ENCODE measurements at places on chromosomes 16 and 17. TPM values are rescaled to one million over a fixed set of nuclear protein-coding genes. Genes with fewer than 3 reads are reported as not detected.

DNA sequence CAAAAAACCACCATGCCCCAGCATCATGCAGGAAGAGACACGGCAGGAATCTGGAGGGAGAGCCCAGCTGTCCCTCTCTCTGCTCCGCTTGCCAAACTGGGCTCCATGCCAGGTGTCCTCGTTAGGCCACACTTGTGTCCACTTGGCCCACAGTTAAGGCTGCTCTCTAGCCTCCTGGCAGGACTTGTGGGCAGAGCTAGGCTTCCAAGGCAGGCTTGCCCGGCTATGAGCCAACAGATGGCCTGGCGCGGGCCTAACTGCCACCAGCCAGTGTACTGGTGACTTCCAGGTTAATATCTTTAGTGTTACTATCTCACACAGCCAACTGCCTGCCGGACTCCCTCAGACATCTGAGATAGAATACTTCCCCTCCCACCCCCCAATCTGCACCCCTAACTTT is 10.6 kb downstream of the ATP6V0D1 start:
- DNase-seq: no peak

DNA sequence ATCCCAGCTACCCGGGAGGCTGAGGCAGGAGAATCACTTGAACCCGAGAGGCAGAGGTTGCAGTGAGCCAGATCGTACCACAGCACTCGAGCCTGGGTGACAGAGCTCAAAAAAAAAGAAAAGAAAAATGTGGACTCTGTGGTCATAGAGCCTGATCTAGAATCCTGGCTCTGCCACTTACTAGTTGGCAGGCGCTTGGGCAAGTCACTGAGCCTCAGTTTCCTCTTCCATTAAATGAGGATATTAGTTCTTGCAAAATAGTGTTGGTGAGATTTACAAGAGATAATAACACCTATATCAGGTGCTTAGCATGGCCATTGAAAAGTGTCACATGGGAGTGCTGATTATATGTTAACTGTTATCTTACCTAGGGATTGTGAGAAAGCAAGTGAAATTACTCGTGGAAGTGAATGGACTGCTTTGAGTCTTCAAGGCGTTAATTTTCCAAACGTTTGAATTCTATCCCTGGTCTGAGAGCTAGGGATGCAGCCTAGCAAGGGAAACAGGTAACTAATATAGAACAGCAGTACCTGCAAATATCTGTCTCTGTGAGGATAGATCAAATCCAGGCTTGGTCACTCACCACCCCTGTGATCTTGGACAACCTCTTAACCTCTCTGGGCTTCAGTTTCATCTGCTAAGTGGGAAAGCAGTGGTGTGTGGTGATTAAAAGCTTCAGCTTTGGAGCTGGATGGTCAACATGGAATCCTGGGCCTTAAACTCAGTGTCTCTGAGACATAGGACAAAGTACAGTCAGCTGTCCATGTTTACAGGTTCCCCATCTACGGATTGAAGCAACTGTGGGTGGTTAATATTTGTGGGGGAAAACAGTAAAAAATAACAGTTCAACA is 953 bp upstream of the NSMCE1 start:
- DNase-seq: no peak

GRCh38 chr17:33494151-33494550 is 201.1 kb upstream of the ASIC2 start:
- no peak for DNase-seq

DNA sequence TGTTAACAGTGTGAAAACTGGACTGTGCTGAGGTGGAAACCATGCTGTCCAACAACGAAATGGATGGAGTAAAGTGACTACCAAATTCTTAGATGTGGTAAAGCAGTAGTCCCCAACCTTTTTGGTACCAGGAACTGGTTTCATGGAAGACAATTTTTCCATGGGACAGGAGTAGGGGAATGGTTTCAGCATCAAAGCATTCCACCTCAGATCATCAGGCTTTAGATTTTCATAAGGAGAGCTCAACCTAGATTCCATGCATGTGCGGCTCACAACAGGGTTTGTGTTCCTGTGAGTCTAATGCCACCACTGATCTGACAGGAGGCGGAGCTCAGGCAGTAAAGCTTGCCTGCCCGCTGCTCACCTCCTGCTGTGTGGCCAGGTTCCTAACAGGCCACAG is 11.5 kb downstream of the SLX4 start:
- no peak for DNase-seq

- no peak for DNase-seq
These were observed 92.8 kb downstream of the AMFR start for GRCh38 chr16:56332464-56333079.

DNA sequence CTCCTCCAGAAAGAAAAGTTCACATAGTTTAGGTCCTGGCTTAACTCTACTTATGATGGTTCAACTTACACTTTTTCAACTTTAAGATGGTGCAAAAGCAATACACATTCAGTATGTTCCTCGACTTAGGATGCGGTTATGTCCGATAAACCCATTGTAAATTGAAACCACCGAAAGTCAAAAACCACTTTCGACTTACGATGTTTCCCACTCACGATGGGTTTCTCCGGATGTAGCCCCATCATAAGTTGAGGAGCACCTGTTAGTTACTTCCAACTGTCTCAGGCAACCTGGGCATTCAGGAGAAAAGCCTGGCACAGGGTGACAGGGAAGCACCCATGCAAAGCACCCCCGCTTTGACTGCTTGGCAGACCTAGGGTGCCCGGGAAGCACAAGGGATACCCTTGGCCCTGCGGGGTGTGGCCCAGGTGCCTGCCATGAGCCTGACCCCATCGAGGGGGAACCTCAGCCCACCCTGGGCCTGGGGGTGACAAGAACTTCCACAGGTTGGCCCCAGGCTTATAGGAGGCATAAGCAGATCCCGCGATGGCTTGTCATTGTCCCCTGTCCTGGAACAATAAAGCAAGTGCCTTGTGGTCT is 14.0 kb downstream of the UNC119 start:
- DNase-seq: no peak

GRCh38 chr17:75848523-75849278 is 4.5 kb upstream of the UNC13D start:
- peak; percentile 72 for DNase-seq

- DNase-seq: no peak
These were observed 9.2 kb downstream of the SCGB1C2 start for GRCh38 chr17:146546-146945.

DNA sequence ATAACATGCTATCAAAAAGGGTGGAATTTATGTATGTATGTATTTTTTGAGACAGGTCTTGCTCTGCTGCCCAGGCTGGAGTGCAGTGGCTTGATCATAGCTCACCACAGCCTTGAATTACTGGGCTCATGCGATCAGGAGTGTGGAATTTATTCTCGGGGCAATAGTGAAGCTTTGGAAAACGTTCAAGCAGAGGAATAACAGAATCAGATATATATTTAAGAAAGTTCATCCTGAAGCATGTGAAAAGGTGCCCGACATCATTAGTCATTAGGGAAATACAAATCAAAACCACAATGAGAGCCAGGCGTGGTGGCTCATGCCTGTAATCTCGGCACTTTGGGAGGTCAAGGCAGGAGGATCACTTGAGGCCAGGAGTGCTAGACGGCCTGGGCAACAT is 7.7 kb upstream of the ITGAE start:
- no peak for DNase-seq

DNA sequence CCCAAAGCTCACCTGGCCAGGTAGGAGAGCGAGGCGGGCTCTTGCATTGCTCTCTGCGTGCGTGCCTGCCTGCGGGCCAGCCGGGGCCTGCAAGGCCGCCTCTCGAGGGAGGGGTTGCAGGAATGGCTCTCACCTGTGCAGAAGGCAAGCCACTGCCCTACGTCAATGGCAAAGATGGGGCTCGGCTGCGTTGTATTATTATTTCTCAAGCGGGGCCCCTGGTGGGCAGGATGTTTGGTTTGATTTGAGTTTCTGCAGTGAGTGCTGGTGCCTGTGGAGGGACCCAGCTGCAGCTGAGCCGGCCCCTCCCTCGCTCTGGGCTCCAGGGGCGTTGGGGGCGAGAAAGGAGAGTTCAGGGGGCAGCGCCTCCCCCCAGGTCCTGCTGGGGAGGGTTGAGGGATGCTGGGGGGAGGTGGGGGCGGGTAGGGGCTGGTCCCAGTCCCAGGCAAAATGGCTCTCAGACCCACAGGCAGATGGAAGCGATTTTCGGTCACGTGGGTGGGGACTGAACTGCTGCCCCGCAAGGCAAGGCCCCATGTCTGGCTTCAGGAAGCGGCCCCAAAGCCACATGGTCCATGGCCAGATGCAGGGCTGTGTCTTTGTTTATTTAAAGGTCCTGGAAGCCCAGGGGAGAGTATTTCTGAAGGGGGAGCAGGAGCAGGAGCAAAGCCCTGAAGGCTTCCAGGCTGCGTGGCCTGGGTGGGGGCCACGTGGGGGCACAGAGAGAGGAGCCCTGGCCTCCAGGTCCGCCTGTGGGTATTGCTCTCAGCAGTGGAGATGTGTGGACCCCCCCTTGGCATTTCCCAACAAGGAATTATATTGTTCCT is 338.8 kb downstream of the SEC14L1 start:
- DNase-seq: no peak

- no peak for DNase-seq
These were observed 96.9 kb downstream of the ADCY9 start for GRCh38 chr16:4019371-4019791.

The HS3ST6 gene
- not detected for total RNA-seq

DNA sequence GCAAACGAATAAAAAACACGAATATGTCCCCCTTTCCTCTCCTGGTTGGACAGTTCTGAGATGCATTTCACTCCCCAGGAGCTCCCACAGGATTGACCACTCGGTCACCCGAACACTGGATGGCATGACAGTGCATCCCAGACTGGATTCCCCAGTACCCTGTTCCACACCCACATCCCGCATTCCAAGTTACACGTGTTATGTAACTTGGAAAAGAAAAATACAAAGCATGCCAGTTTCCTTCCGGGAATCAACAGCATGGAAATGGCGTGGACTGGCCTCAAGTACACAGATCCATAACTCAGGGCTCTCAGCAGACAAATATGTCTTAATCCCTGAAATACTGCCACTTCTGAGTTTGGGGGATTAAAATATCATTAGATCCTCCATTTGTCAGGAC is 12.6 kb upstream of the KLHL36 start:
- no peak for DNase-seq

GRCh38 chr17:38916771-38917170 is 8.6 kb upstream of the LASP1NB start:
- no peak for DNase-seq

- no peak for DNase-seq
These were observed 16.8 kb downstream of the PIEZO1 start for GRCh38 chr16:88768071-88768783.

GRCh38 chr16:30723725-30724355 is 24.4 kb upstream of the PHKG2 start:
- DNase-seq: no peak

DNA sequence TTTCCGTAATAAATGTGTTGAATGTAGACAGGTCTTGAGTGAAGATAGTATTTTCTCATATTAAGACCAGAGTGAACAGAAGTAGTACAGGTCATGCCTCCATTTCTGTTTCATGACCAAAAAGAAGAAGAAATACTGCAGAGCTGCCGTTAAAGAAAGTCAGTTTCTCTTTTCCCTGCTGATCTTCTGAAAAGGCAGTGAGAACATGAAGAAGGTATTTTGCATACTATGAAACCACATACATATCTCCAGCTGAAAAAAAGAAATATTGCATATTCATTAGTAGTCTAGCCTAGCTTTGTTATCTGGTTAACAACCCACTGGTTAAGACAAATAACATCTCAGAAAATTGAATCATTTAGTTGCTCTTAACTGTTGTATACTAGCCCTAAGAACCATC is 138.4 kb downstream of the PHKB start:
- no peak for DNase-seq

The CCL17 gene
- total RNA-seq: not detected

DNA sequence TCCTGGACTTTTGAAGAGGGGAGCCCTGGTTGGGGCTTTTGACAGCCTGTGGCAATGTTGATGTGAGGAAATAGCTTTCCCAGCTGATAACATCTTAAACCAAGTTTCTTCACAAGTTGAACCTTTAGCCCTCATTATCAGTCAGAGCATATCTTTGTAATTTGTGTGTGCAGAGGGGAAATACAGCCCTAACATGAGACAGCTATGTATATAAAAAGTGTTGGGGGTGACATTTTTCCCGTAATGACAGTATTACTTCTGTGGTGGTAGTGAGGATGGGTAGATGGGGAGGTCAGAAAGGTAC is 221.1 kb downstream of the FTO start:
- no peak for DNase-seq

The CDK5R1 gene
- 21.2 TPM for total RNA-seq

The BMERB1 gene
- 3.6 TPM for total RNA-seq

- DNase-seq: no peak
These were observed 1.6 kb downstream of the DOC2A start for GRCh38 chr16:30009085-30009862.

The ABCC1 gene
- total RNA-seq: 69.9 TPM

DNA sequence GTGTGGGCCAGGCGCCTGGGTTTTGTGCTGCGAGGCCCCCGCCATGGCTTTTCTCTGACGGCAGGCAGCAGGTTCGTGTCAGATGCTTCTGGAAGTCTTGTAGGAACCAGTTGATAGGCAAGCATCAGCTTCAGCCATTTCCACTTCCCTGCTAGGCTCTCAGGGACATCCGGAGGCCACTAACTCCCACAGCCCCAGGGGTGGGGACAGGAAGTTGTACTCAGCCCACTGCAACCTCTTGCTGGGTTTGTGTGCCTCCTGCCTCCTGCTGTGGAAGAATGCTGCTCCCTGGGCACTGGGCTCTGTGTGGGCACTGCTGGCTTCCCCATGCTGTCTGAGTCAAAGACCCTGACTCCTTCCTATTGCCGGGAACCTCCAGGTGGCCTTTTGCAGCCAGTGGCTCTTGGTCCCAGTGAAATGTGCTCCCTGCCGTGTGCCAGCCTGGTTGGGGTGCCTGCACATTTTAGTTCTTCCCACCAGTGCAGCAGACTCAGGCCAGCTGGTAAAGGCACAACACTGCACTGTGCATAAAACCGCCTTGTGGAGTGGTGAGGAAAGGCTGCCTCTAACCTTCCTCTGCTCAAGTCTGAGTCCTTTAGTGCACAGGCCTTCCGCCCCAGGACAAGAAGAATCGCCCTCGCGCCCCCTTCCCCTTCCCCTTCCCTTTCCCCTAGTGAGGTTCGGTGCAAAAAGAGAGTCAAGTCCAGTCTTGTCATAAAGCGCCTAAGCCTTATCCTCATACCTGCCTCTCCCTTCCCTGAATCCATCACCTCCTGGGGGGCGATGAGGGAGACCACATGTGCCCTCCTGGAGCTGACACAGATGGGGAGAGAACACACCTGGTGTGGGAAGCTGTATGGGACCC is 16.6 kb downstream of the LDHD start:
- DNase-seq: peak; percentile 47

GRCh38 chr17:38900978-38901656 is 24.3 kb upstream of the LASP1NB start:
- DNase-seq: no peak

- DNase-seq: no peak
These were observed 8.5 kb downstream of the ADGRG3 start for GRCh38 chr16:57676553-57677085.

The SCIMP gene
- 0.19 TPM for total RNA-seq

The TP53TG3 gene
- not detected for total RNA-seq

The C16orf82 gene
- total RNA-seq: not detected

The ANKRD40CL gene
- total RNA-seq: not detected

DNA sequence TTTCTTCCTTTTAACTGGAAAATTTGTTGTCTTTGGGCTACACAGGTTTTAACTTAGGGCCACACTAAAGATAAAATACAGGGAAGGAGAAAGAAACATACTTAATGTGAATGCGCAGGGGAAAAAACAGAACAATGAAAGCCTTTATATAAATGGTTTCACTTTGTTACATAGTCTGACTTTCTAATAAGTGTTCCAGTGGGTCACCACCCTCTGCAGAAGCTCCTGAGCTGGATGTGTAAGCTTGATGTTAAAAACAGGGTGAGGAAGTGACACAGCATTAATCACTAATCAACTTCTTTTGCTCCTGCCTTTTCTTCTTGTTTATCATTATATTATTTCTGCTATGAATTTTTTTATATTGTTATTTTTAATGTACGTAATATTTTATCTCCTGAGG is 445.6 kb upstream of the CA10 start:
- no peak for DNase-seq

The SLFN14 gene
- not detected for total RNA-seq

The STH gene
- not detected for total RNA-seq

All from CD4-positive, alpha-beta memory T cell (primary cell).